Stimulated activated CD8-positive, alpha-beta memory T cell treated with anti-CD3 and anti-CD28 coated beads, Interleukin-7, amount 100 ng/mL, for 48 hours (primary cell): ENCODE measurements at places on chromosomes 5 and 9.

GRCh38 chr5:56152437-56152836 lies 80.7 kb downstream of the ANKRD55 start:
- DNase-seq, result no peak

- no peak for DNase-seq
These were observed 197.0 kb downstream of the DRD1 start for GRCh38 chr5:175246889-175247520.

GRCh38 chr9:36974731-36975130 lies 59.3 kb downstream of the PAX5 start:
- no peak for DNase-seq

GRCh38 chr9:15213249-15213648 lies 93.8 kb downstream of the TTC39B start:
- no peak for DNase-seq

- no peak for DNase-seq
These were observed 169.3 kb downstream of the DCP2 start for GRCh38 chr5:113145757-113146387.

GRCh38 chr5:14831006-14831338 lies 40.6 kb downstream of the ANKH start:
- no peak for DNase-seq

DNA sequence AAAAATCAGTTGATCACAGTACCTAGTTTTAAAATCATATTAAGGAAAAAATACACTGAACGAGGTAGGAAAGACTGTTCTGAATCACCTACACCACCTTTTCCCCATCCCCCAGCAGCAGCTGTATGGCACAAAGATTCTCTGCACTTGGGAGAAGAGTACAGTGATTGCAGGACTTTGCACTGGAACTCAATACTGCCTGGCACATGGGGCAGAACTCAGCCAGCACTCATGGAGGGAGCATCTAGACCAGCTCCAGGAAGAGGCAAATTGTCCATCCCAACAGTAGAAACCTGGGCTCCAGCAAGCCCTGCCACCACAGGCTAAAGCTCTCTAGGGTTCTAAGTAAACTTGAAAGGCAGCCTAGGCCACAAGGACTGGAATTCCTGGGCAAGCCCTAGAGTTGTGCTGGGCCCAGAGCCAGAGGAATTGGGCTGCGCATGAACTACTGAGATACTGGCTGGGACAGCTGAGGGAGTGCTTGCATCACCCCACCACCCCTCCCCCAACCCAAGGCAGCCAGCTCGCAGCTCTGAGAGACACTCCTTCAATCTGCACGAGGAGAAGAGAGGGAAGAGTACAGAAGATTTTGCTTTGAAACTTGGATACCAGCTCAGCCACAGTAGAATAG lies 654.4 kb upstream of the CDH6 start:
- DNase-seq, result no peak

- DNase-seq, result no peak
These were observed 93.7 kb upstream of the SMC5 start for GRCh38 chr9:70165006-70165602.

DNA sequence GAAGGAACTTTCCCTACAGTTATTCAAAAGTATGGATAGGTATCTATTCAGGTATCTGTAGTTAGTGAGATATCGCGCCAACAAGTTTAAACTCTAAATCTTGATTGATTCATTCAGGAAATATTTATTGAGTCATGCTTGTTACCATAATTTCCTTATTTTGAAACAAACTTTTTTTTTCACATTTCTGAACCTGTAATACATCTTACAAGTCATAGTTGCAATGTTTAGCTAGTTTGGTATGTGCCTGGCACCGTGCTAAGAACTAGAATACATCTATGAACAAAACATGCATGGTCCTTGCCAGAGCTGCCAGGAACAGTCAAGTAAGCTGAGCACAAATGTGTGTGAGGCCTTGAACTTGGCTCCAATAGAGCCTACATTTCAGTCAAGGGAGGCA lies 226.4 kb downstream of the PCSK5 start:
- no peak for DNase-seq

DNA sequence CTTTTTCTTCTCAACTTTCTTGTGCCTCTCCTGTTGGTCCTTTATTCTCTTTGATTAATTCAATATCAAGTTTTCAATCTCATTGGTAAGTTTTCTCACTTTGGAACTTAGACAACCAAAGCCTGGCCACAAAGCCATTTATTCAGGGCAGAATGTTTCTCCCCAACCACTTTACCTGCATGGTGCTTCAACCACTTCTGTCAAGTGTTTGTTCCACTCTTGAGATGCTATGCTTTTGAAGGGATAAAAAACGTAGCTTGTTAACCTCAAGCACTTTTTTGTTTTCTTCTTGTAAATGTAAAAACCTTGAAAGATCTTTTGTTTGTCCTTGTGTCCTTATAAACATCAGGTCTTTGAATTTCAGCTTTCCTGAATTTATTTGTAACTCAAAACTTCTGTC lies 966.7 kb downstream of the MAT2B start:
- DNase-seq, result no peak

DNA sequence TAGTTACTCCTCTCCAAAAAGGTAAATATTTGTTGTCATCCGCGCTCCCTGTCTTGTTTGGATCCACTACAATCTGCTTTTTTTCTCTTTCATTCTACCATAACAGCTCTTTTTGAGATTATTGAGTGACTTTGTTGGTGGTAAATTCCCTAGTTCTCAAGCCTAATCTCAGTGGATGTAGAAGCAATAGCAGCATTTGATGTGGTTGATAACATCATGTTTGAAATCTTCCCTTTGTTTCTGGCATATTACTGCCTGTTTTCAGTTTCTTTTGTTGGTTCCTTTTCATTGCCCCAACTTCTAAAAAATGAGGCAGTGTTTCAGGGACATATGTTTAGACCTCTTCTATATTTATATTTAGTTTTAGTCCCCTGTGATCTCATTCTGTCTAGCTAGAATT lies 8.9 kb downstream of the CDC42SE2 start:
- no peak for DNase-seq

GRCh38 chr5:153552886-153553285 lies 62.4 kb downstream of the GRIA1 start:
- no peak for DNase-seq

- no peak for DNase-seq
These were observed 138.1 kb downstream of the EMB start for GRCh38 chr5:50302815-50303490.

DNA sequence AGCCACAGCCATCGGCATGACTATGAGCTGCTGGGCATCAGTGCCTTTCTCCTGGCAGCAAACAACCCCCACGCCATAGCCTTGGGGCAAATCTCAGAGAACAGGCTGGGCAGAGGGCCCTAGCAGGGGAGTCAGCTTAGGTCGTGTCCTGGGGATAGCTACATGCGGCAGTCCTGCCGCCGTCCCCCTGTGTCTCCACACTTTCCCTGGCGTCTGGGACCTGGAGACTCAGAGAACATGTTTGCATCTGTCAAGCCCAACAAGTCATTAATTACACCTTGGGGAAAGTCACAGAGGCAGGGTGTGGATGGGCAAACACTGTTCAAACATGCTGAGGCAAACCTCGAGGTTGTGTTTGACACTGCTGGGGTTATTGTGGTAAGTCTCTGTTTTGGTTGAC lies 123.6 kb downstream of the C5orf15 start:
- no peak for DNase-seq

DNA sequence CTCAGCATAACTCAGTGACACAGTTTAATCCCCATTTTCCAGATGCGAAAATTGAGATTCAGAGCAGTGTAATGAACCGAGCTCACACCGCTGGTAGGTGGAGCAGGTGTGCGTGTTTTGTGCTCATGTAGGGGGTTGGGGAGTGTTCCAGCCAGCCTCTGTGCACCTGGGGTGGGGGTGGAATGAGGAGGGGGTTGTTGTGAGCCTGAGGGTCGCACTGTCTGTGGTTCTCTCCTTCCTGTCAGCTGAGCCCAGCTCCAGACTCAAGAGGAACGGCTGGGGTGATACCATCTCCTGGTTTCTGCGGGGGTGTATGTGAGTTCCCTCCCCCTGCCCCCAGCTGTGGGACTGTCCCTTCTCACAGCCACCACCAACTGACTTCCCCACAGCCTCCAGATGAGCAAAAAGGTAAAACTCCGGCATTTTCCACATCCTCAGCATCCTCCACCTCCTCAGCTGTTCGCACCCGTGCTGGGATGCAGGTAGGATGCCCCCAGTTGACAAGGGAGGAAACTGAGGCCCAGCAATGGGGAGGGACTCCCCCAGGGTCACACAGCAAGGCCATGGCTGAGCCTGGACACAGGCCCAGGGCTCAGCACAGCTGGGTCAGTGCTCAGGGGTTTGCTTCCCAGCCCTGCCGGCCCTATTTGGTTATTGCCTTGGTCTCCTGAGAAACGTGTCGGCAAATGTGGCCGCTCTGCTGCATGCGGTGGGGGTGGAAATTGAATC lies 2.1 kb downstream of the SH2D3C start:
- peak; percentile 50 for DNase-seq

GRCh38 chr5:89428624-89429023 lies 545.6 kb upstream of the MEF2C start:
- DNase-seq, result no peak

DNA sequence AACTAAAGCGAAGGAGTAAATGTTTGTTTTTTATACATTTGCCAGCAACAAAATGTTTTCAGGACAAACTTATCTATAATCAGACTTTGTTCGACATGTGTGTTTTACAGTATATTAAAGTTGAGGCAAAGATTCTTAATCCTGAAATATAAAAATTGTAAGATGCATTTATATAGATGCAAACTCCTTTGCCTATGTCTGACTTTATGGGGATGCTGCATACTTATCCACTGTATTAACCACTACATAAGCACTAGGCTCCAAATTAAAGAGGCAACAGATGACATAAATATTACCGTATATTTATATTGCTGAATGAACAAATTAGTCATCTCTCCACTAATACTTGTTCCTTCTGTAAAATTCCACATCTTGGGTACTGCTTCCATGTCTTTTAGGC lies 882.7 kb upstream of the ARRDC3 start:
- no peak for DNase-seq

DNA sequence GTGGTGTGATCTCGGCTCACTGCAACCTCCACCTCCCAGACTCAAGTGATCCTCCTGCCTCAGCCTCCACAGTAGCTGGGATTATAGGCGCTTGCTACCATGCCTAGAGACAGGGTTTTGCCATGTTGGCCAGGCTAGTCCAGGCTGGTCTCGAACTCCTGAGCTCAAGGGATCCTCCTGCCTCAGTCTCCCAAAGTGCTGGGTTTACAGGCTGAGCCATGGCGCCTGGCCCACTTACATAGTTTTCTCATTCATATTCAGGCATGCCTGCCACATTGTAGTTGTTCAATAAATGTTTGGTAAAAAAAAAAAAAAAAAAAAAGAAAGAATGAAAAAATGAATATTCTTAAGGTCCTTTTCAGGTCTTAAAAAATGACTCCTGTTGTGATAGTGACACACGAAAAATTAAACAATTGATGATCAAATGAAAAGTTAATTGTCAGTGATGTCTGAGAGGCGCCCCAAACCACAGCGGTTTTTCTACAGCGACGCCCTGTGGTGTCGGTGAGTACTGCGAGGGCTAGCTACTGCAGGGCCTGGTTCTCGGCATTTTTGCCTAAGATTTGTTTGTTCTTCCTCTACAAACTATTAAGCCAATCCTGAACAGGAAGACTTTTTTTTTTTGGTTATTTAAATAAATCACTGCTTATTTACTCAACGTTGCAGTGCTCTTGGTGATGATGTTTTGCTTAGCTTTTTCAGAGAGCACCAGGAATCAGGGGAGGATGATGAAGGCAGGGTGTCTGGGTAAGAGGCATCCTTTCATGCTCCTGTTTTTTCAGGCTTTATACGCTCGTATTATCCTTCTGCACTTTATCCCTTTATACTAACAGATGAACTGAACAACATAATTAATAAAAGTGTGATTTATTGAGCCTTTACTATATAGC lies 67.0 kb upstream of the DPYSL3 start:
- peak; percentile 1 for DNase-seq

- DNase-seq, result no peak
These were observed 14.8 kb upstream of the ABL1 start for GRCh38 chr9:130820135-130820738.

GRCh38 chr5:111308951-111309350 lies 84.8 kb downstream of the CAMK4 start:
- DNase-seq, result no peak

DNA sequence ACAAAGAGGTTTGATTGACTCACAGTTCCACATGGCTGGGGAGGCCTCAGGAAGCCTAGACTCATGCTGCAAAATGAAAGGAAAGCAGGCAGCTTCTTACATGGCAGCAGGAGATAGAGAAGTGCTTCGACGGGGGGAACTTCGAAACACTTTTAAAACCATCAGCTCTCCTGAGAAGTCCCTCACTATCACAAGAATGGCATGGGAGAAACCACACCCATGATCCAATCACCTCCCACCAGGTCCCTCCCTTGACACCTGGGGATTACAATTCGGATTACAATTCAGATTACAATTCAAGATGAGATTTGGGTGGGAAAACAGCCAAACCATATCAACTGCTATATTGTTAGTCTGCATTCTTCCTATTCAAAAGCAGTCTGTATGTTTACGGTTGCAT lies 322.3 kb upstream of the ISL1 start:
- DNase-seq, result no peak

- DNase-seq, result no peak
These were observed 36.0 kb upstream of the FBN2 start for GRCh38 chr5:128574041-128574440.

GRCh38 chr5:122312591-122313406 lies 762 bp downstream of the SNCAIP start:
- DNase-seq, result no peak

- DNase-seq, result no peak
These were observed at the start of gene GRM6 for GRCh38 chr5:178994580-178995340. TSS of gene GRM6 (minus strand) at chr5:178995320. CDS start at chr5:178994944, 376 bp downstream.

DNA sequence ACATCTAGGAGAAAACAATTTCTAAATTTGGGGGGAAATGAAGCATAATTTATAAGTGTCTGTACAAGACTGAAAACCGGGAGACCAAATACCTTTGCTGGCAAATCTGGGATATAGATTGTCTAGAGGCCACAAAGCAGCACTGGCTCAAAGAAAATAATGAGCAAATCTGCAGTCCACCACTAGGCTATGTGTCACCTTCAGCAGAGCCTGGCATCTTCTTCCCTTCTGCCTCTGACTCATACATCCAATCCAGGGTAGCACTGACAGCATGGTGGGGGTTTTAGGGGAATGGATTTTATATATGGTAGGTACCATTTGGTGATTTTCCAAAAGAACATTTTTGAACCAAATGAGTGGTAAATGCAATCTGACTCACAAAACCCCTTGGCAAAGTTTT lies 12.8 kb downstream of the FAM81B start:
- DNase-seq, result no peak

- no peak for DNase-seq
These were observed 14.7 kb downstream of the NDUFS4 start for GRCh38 chr5:53575101-53575500.

- DNase-seq, result no peak
These were observed 2227.5 kb upstream of the C9orf72 start for GRCh38 chr9:29800821-29801220.

GRCh38 chr9:2765250-2765880 lies 48.1 kb downstream of the KCNV2 start:
- DNase-seq, result no peak

- no peak for DNase-seq
These were observed 14.4 kb upstream of the ZDHHC11 start for GRCh38 chr5:865168-865521.
